Skeletal muscle cell (primary cell): ENCODE measurements at places on chromosomes 4 and X.

- DNase-seq: no peak
These were observed 49.0 kb downstream of the PDHA1 start for GRCh38 chrX:19392703-19393102.

- no peak for DNase-seq
These were observed 195.7 kb upstream of the GK2 start for GRCh38 chr4:79603681-79604080.

- DNase-seq: no peak
These were observed 7.1 kb downstream of the AWAT2 start for GRCh38 chrX:70042399-70043371.

- no peak for DNase-seq
These were observed 72.8 kb downstream of the GRXCR1 start for GRCh38 chr4:42965326-42965725.

GRCh38 chrX:72029483-72030411, 102.0 kb downstream of the RTL5 start:
- DNase-seq: peak; percentile 77

GRCh38 chrX:46573331-46573891, at the start of gene CHST7:
CHST7 (plus strand) TSS chrX:46573765; CDS start chrX:46573932, 167 bp downstream.
- DNase-seq: no peak

DNA sequence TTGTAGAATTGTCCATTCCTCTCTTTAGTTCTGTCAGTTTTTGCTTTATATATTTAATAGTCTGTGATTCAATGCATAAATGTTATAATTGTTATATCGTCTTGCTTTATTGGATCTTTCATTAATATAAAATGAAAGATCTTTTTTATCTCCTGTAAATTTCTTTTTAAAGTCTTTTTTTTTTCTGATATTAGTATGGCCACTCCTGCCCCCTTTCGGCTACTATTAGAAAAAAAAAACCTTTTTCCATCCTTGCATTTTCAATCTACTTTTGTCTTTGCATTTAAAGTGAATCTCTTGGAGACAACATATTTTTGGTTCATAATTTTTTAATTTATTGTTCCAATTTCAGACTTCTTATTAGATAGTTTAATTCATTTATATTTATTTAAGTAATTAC, 677.4 kb upstream of the NDST4 start:
- no peak for DNase-seq

DNA sequence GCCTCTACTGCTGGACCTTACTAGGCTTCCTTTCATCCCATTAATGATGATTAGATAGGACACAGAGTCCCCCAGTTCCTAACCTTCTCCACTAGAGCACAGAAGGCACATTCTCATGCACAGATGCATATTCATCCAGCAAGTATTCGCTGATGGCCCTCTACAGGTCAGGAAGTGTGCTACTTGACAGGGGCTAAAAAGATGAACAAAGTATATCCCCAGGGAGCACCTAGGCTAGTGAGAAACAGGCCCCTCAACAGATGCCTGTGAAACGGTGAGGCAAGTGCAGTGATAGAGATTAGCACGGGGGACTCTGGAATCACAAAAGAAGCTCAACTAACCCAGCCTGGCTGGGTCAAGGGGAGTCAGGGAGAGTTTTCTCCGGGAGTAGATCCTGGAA, 95.8 kb downstream of the MGST2 start:
- no peak for DNase-seq

DNA sequence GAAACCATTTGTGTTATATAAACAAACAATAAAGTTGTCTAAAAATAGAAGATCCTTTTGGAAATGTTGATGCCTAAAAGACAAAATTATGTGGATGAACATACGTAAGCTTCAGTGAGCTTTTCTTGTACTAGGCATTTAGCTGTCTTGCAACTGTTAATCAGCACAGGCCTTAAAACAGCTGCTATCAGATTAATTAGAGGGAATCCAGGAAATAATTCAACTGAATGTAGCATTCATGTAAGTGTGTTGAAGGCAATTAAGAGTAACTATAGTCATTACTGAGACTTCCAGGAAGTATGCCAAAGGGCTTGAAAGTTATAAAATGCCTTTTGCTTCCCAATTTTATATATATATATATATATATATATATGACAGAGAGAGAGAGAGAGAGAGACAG, 248.7 kb downstream of the IL1RAPL1 start:
- no peak for DNase-seq

GRCh38 chr4:75547647-75548387, 8.0 kb upstream of the ODAPH start:
- DNase-seq: no peak

- no peak for DNase-seq
These were observed 21.6 kb downstream of the PHKA2 start for GRCh38 chrX:18962329-18962728.

- no peak for DNase-seq
These were observed 125.4 kb upstream of the DMD start for GRCh38 chrX:33336783-33337182.

GRCh38 chr4:8085491-8086117, 73.0 kb downstream of the ABLIM2 start:
- DNase-seq: no peak

- no peak for DNase-seq
These were observed 2.9 kb upstream of the SPARCL1 start for GRCh38 chr4:87532109-87532508.

DNA sequence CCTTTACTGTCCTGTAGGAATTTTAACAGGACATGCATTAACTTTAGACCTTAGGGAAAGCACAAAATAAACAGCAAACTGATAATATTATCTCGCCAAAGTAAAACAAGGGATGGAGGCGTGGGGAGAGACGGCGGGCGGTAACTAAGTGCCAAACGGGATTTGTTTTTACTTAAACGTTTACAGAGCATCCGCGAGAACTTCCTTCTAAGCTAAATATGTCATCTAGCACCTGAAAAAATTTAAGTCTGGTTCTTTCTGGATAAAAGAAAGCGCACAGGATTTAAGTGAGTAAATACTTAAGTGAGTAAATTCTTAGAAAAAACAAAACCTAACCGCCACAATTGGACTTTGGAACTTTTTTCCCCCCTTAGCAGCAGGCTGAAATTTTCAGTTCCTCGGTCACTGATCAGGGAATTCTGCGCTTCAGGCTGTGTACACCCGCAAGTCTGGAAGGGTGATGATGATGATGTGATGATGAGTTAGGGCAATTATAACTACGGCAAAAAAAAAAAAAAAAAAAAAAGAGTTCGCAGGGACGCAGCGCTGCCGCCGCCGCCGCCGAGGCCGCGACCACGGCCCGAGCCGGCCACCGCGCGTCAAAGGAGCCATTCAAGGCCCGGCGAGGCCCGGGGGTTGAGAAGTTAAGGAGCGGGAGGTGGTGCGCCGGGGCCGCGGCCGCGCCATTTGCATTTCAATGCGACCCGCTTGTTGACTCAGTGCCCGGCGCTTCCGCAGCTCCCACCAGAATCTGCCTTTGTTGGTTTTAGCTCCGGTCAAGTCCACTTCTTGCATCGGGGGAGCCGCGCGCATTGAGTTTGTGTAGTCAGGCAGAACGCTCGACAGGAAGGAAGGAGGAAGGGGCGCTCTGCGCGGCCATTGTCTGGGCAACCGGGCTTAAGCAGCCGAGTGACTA, 108.8 kb downstream of the SPRY1 start:
- DNase-seq: no peak

DNA sequence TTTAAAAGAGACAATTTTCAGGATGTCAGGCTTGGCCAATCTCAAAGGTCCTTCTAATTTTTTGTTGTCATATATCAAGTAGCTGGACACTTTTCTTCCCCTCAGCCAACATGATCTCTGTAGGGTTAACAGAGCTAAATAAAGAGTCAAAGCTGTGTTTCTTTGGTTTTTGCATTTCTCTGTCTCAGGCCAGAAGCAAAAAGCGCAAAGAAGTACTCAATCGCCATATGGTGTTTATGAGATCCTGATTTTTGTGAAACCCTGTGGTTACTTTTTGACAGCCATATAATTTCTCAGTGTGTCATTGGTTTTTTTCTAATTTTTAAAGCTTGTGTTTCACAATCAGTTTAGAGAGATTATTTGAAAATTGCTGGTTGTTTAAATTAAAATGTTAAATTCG, 111.9 kb downstream of the MAPK10 start:
- no peak for DNase-seq

DNA sequence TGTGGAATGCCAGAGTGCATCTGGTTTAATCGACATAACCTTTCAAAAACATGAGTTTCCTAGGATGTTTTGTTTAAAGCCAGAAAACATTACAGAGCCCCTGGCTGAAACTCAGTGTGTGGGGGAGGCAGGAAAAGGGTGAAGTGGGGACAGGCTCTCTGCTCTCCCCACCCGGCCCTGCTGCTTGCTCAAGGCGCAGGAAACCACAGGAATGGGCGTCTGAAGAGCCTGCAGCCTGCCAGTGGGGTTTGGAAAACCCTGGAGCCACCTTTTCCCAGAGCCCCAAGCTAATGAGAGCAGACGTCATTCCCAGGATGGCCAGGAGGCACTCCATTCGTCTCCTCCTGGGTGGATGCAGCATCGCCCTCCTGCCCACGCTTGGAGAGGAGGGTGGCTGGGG, 240.6 kb downstream of the AFAP1 start:
- DNase-seq: peak; percentile 68

GRCh38 chr4:39044956-39045826, 13.0 kb upstream of the TMEM156 start:
- DNase-seq: no peak

DNA sequence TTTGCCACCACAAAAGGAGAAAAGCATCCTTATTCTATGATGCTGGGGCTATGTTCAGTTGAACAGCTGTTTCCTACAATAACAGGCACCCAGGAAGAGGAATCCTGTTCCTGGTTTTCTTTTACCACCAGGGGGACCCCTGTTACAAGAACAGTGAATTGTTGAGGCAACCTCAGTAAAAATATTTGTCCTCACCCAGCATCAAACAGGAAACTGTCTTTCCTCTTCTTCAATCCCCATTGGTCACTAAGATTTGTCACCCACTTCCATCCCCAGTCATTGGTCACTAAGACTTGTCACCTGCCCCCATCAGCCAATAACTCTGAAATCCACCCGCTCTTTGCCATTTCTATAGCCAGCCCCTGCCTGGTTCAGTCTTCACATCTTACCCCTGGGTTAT, 143.5 kb upstream of the GALNT7 start:
- peak; percentile 41 for DNase-seq

DNA sequence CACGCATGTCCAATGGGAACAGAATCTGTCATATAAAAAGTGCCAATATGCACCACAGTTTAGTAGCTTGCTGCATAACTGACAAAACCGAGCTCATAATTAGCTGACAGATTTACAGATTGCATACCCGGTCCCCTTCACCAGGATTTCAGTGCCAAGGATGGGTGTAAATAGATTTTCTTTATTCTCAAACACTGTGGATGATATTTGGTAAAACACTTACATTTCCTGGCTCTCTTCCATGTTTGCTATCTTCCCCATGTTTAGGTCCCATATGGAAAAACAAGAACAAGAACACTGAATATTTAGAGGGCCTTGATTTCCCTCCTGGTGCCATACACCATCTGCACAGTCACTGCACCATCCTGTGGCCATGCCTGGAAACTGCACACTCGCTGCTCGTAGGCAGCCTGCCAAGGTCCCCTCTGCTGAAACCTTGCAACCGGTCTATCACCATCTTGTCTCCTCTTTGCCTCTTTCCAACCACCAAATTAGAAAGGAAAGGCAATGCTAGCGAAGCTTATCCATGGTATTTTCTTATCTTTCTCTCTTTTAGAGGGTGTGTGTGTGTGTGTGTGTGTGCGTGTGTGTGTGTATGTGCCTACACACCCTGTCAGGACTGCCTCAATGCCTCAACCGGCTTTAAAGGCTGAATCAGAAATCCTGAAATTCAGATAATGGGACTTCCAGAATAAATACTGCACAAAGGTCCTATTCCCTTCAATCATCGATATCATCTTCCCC, 124.2 kb upstream of the MBNL3 start:
- DNase-seq: no peak
